Stimulated activated CD4-positive, alpha-beta T cell treated with anti-CD3 and anti-CD28 coated beads, Interleukin-1b, Interleukin-23, amount 100 ng/mL, for 1 hour (primary cell): ENCODE measurements at places on chromosomes 7 and 10.

GRCh38 chr7:30040938-30041337, 12.7 kb downstream of the PLEKHA8 start:
- no peak for DNase-seq

DNA sequence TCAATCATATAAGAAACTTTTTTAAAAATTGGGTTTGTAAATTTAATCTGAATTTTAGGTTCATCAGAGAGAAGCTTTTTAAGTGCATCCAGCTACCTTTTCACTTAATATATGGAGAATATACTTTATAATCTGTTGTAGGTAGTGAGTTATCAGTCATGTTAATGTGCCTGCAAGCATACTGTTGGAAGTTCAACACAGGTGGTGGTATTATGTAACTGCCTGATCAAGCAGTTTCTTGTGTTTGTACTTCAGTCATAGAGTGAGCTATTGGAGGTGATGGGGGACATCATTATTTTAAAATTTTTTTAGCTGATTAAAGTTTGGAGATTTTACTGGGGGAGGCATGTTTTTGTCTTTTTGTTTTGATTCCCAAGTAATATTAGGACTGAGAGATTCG, 2.5 kb downstream of the TNKS2 start:
- DNase-seq = no peak

- DNase-seq = no peak
Observed at GRCh38 chr10:49749556-49750491, 12.3 kb downstream of the OGDHL start.

GRCh38 chr7:107173691-107174406, 5.0 kb downstream of the HBP1 start:
- no peak for DNase-seq

DNA sequence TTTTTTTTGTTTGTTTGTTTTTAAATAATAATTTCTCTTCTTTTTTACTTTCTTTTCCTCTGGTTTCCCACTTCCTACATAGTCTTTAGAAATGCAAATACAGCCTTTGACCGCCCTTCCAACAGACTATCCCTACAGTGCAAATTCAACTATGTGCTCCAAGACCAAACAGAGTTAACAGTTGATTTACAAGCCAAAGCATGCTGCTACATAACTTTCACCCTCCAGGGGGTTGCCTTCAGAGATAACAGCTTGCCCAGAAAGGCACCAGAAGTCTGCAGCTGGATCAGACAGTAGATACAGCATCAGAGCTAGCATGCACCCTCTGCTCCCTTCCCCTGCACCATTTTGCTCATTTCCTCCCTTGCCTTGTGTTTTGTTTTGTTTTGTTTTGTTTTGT, 539.0 kb downstream of the ZWINT start:
- no peak for DNase-seq
